Activated CD4-positive, alpha-beta T cell treated with anti-CD3 and anti-CD28 coated beads, Interleukin-2, amount 10 ng/mL, durations not matched to agents 24 days and 14 days (primary cell): ENCODE measurements at places on chromosomes 2 and 18.

GRCh38 chr2:201450954-201451291, 335 bp downstream of the TRAK2 start:
- no peak for DNase-seq

DNA sequence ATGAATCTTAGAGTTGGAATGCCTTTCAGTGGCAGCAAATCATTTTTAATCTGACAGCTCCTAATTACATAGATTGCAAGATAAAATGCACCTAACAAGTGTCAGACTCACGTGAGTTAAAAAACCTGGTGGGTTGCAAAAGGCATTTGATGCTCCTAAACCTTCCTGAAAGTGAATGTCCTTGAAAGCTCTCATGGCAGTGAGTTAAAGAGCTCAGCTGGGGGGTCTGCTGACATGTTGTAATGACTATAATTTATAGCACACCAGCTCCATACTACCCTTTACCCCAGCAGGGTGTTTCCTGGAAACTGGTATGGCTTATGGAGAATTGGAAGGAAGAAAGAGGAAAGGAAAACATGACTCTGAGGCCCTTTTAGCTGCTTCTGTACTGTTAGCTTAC, 91.9 kb upstream of the CAVIN2 start:
- DNase-seq: no peak

- DNase-seq: no peak
These were observed 116.6 kb upstream of the EFEMP1 start for GRCh38 chr2:56040189-56040588.

DNA sequence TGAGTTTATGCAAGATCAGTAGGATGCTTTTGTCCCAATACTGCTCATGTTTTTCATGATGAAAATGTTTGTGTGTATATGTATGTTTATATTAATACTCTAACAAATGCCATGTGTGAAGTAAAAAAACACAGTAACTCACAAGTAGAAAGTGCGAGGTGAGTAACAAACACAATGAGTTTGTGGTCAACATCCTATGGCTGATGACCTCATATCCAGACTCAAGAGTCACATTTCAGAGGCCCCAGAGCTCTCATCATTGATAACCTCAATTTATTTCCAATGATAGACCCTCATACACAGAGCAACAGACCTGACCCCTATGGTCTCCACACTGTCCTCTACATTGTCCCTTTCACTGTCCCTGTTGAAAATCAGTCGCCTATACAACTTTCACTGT, 34.5 kb downstream of the ZNF519 start:
- no peak for DNase-seq

GRCh38 chr2:126986631-126987187, 88.0 kb downstream of the TEX51 start:
- DNase-seq: no peak

DNA sequence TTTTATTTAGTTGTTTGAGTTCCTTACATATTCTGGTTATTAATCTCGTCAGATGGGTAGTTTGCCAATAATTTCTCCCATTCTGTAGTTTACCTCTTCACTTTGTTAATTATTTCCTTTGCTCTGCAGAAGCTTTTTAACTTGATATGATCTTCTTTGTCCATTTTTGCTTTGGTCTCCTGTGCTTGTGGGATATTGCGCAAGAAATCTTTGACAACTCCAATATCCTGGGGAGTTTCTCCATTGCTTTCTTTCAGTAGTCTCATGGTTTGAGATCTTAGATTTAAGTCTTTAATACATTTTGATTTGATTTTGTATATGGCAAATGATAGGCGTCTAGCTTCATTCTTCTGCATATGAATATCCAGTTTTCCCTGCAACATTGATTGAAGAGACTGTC, 389.2 kb downstream of the LRP1B start:
- no peak for DNase-seq
